ENCODE measurements at places on chromosomes 5 and 9. TPM values are rescaled to one million over a fixed set of nuclear protein-coding genes. Genes with fewer than 3 reads are reported as not detected.

The CCL28 gene
- 0.82 TPM for total RNA-seq

The MCIDAS gene
- total RNA-seq = not detected

DNA sequence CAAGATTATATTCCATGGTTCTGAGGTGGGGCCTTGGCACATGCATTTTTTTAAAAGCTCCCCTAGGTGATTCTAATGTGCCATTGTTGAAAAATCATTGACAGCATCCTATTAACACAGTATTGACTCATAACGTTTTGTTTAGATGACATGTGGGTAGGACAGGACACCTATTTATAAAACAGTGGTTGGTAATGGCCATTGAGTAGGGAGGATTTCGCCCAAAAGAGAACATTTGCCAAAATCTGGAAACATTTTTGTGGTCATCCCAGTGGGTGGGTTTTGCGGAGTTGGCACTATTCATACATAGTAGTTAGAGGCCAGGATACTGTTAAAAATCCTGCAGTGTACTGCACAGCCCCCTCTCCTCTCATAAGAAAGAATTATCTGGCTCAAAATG lies 6.4 kb upstream of the CHD1 start:
- DNase-seq = no peak

DNA sequence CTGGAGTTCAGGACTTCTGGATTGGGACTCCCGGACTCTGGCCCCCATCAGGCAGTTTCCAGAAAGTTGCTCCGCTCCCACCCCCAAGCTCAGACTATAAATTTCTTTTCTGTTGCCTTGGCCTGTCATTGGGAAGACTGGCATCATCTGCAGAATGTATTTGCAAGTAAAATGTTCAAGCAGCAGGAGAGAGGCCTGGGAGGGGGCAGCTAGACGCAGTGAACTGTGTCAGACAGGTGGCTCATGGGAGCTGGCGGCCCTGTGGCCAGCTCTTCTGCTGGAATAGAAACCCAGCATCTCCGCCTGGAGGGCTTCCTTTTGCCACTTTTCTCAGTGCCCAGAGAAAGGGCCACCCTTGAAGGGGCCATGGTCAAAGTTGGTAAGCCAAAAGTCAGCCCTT lies 16.0 kb downstream of the INSYN2B start:
- no peak for DNase-seq

DNA sequence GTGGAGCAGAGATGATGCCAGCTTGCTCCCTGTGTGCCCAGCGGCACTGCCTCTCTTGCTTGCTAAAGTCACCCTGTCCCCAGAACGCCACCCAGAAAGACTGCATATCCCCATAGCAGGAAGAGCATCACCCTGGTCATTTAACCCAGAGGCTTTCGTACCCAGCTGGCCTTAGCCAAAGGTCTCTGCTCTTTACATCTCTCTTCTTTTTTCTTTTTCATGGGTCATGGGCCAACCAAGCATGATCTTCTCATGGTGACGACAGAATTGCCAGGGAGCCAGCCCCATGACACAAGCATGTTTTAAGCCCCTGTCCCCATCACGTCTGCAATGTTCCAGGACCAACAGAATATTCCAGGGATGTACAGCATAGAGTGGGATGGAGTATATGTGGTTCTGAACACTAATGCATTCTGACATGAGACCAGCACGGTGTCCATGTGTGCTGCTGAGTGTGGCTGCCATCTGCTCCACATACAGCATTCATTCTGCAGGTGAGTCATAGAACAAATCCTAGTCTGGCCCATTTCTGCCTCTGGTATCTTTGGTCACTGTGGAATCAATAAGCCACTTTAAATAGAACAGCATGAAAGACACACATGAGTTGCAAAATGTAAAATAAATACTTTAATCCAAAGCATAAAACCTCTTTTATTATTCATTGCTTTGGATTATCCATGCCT lies 203.0 kb downstream of the MED10 start:
- no peak for DNase-seq

DNA sequence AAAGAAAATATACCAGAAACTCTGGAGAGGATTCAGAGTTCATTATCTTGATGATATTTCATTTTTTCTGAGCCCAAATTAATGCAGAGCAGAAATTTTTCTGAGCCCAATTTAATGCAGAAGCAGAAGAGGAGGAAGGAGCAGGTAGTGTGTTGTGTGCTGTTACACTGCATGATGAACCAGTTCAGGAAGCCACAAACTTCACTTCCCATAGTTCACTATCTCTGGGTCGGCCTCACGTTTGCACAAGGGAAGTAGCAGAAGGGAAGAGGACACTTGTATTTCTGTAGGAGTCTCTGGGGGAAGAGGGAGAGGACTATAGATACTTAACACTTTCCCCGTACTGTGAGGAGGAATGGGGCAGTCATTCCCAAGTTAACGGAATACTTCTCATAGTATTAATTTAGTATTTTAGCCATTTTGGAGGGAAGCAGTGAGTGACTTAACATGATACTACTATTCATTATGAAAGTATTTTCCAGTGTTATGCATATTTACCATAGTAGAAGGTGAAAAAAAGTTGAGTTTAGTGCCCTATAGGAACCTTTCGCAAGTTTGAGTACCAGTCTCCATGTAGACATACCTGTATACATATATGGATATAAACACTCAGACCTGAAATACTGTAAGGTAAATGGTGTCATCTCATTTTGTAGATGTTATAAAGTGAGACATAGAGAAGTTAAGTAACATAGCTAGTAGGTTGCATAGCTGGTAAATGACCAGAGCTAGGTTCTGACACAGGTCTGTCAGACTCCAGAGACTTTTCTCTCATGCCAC lies 30.0 kb downstream of the XPA start:
- DNase-seq = no peak
